ENCODE measurements at places on chromosomes 1 and 21. TPM values are rescaled to one million over a fixed set of nuclear protein-coding genes. Genes with fewer than 3 reads are reported as not detected.

DNA sequence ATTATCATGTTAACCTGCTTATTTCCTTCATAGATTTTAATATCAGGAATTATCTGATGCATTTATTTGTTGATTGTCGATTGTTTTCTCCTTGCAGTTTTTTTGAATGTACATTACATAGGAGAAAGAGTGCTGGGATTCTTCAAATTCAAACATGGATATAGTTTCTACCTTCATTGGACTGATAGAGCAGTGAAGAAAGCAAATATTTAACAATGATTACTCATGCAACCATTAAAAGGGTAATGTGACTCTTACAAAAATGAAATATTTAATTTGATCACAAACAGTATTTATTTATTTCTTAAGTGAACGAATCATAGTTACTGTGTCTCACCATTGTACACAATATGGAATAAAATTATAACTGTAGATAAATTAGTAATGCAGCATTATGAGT lies 350.9 kb downstream of the BRINP3 start:
- DNase-seq, result no peak

- DNase-seq, result no peak
These were observed 179.3 kb downstream of the VAV3 start for GRCh38 chr1:107785496-107786202.

CASQ1 gene
- not detected for total RNA-seq

TMCO4 gene
- 10.8 TPM for total RNA-seq

All from activated CD8-positive, alpha-beta T cell treated with anti-CD3 and anti-CD28 coated beads for 36 hours (primary cell).